ENCODE measurements at places on chromosomes 1 and 21.

- DNase-seq: no peak
Measured at GRCh38 chr1:34726861-34727260, 28.0 kb upstream of the GJB5 start.

DNA sequence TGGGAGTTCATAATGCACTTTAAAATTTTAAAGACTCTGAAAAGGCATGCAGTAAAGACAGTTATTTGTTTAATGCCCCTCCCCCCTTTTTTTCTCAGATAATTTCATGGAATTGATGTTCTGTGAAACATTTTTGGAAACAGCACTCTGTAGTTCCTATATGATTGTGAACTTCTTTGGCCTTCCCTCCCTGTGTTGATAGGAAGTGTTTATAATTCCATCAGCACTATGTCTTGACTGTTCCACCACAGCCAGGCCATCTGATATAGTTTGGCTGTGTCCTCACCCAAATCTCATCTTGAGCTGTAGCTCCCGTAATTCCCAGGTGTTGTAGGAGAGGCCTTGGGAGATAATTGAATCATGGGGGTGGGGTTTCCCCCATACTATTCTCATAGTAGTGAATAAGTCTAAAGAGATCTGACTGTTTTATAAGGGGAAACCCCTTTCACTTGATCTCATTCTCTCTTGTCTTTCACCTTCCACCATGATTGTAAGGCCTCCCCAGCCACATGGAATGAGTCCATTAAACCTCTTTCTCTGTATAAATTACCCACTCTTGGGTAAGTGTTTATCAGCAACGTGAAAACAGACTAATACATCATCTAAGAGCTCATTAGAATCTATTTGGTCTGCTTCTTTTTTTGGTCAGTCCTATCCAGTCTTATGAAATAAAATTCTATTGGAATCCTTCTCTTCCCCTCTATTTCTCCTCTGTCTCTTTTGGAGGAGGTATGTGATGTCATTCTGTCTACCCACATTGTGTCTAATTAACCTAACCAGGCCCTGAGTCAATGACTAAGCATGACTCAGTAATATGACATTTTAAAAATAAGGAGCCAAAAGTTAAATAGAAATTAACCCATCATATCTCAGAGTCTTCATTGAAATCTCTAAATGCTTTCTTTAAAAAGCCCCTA lies 8.9 kb downstream of the CCDC185 start:
- no peak for DNase-seq

DNA sequence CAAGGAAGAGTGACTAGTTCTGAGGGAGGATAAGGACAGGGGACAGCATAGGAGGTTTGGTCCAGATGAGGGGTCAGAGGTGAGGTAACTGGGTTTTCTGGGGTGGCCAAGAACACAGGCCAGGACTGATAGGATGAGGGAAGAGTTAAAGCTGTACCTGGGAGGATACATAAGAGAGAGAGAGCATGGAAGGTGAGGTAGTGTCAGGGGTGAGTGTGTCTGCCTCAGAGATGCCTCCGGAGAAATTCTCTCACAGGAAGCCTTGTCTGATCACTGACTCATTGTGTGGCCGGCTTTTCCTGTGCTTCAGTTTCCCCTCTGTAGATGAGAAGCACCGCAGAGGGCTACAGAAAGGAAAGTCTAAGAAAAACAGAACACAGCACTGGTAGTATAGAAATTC lies 40.2 kb downstream of the FASLG start:
- peak; percentile 68 for DNase-seq

GRCh38 chr1:213976665-213977485 lies 10.9 kb upstream of the PROX1 start:
- DNase-seq: no peak

DNA sequence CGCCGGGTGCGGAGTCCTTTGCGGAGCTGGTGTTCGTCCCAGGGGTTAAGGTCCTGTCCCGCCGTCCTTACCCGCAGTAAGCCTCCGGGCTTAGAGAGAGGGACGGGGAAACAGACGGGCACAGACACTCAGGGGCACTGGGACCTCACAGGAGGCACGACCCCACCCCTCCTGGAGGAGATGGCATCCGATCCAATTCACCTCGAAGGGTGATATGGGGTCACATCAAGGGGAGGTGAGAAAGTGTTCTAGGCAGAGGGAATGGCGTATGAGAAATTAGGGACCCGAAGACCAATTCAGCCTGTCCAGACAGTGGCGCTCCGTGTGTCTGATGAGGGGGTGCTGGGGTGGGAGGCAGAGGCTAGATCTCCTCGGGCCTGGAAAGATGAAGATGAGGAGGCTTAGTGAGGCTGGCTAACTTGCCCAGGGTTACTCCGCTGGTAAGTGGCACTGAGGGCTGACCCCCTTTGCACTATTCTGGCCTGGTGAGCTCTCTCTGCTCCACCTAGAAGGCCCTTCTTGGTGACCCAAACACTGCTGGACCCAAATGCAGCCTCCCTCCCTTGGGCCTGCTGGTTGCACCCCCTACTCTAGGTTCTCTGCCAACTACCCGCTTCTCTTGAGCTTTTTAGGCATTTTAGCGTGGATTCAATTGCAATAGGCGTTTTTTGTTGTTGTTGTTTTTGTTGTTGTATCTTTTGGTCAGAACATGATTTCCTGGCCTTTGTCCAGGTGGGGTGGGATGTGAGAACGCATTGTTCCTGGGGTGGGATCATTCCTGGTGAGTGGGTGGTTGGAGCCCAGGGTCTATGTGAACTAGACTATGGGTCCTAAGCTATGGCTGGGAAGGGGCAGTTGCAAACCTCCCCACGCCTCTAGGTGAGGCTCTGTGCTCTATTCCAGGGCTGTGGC lies 12.3 kb downstream of the BTBD19 start:
- DNase-seq: no peak

DNA sequence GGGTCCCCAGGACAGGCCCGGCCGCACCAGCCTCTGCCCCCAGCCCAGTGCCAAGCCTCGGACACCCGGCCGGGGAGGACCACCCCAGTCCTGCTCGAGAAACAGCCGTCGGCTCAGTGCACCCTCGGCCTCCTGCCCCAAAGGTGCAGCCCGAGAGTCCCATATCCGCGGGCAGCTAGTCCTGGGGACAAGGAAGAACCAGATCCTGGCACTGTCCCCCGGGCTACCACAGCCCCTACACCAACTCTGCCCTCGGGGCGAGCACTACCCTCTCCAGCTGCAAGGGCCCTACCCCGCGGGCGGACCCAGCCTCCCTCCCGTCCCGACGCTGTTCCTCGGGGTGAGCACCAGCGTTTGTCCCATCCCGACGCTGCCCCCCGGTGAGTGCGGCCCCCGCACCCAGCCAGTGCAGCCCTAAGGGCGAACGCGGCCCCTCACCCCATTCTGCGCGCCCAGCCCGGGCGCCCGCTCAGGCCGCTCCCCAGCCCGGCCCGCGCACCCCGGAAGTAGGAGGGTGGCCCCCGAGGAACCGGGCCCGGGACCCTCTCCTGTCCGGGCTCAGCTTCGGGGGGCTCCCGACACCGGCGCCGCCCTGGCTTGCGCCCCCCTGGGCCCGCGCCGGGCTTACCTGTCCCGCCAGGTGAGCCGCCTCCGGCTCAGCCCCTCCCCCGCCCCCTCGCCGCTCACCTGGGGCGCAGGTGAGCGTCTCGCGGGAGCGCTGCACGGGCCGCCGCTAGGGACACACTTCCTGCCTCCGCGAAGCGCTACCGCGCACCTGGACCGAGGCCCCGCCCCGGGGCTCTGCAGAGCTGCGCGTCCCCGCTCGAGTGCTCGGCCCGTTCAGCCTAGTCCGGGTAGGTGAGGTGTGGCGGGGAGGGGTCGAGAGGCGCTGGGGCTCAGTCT lies at the start of gene KDF1:
KDF1 (minus strand) TSS at position 747 of the 903 bp plus-strand sequence. CDS start 8,088 bp downstream, outside the sequence.
- peak; percentile 18 for DNase-seq

DNA sequence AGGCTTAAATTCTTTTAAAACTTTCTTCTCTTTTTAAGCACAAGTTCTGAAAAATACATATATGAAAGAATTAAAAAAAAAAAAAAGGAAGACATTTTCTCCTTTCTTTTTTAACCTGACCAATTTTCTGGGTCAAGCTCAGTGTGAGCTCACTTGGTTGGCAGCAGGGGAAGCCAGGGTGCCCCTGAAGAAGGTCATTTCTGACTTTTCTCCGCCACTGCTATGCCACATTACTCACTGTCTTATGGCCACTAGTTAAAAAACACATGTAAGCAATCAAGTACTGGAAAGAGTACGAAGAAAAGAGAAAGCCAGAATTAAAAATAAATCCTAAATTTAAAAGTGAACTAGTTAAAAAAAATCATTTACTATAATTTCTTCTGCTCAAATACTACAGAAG lies 275.0 kb downstream of the NEGR1 start:
- no peak for DNase-seq

- no peak for DNase-seq
Measured at GRCh38 chr1:54329312-54330003, 76.7 kb downstream of the SSBP3 start.

GRCh38 chr1:72636631-72637030 lies 354.3 kb upstream of the NEGR1 start:
- no peak for DNase-seq

GRCh38 chr1:198528364-198528763 lies 12.1 kb downstream of the ATP6V1G3 start:
- DNase-seq: no peak

- no peak for DNase-seq
Measured at GRCh38 chr21:43734131-43734927, 15.4 kb downstream of the PDXK start.

DNA sequence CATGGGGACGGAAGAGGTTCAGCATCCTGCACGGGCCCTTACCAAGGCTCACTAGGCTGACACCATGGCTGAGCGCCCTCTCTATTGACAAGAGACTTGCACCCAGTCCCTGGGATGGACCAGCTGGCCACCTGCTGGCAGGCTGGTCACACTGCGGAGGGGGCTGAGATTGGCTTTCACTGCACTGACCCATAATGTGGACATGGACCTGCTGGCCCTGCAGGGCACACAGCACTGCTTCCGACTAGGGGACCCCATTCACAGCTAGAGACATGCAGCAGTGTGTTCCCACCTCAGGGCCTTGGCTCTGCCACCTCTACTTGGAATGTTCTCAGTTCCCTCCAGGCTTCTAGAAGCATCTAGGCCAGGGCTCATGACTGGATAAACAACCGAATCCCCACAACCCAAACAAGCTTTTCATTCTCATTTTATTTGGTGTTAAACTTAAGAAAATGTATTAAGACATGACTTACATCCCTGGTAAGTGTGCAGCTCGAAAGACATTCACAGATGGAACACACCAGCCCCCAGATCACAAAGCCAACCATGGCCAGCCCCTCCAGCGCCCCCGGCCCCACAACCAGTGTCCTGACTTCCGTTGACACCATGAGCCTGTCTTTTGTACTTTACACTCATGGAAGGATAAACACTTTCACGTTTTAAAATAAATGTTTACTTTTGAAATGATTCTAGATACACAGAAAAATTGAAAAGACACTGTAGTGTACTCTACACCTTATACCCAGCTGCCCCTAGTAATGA lies 9.3 kb upstream of the SRARP start:
- DNase-seq: no peak

- no peak for DNase-seq
Measured at GRCh38 chr1:3892748-3893147, 7.3 kb downstream of the C1orf174 start.

DNA sequence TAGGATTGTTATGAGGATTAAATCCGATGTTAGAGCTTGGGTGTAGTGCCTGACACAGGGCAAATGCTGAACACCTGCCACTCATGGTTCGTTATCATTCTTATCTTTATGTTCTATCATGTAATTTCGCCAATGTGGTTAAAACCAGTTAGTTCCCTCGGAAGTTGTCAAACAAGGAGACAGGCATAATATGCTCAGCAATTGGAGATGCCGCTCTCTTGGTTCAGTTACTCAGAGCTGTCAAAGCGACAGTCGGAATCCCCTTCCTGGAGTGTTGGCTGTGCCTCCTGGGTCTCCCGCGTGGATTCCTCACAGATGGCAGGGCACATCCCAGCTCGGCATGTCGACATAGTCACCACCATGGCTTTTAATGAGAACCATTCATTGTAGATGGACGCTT lies 192.2 kb downstream of the ROR1 start:
- DNase-seq: no peak

DNA sequence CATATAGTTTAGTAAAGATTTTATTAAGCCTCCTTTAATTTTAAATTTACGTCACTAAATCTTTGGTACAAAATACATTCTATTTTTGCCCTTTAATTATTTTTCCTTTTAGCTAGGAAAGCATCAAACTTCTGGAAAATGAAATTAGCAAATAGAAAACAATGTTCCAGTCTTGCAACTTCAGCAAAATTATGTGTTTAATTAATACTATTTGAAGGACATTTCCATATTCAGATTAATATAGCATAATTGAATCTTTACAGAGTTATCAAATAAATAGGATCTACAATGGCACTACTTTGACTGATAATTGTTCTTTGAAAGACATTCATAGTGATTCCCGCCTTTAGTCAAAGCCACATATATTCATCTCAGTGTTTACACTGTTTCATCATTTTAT lies 904.2 kb downstream of the KCNT2 start:
- no peak for DNase-seq

DNA sequence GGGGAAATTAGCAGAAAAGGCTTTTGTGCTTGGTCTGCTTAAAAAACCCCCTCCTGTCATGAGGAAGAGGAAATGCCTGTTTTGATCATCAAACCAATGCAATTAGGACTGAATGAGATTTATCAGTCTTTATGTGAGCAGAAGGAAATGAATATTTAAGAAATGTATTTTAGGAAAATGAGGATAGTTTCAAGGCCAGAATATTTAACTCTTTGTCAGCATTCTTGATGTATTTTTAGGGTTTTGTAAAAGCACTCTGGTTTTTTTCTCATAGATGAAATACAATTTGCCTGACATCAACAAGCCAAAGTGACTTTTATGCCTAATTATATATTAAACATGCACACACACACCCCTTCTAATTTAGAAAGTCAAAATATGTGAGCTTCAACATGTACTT lies 213.8 kb downstream of the GRIK1 start:
- no peak for DNase-seq

DNA sequence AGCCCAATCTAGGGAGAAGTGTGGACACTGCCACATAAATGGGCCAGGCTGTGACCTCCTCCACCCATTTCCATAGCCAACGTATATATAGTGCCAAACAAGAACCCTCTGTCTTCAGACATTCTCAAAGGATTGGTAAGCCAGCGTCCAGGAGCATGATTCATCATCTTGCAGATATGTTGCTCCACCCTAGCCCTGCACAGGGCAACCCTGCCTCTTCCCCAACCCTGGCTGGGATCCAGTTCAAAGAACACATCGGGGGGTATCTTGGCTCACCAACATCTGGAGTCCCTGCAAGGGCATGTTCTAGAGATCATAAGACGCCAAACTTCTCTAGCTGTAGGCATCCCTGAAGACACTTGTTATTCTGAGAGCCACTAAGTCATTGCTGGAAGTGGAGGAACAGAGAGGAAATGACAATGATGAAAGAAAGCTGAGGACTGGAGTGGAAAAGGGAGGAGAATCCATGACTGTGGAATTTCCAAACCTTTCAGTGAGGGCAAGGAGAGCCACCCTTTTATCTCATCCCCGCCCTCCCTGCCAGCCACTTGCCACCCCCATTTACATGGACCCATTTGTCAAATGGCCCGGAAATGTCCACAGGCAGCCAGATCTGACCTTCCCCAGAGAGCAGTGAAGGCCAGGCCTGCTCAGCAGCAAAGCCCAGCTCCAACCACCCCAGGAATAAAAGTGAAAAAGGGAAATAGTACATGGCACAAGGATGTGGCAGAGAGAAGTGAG lies 144.1 kb upstream of the CTTNBP2NL start:
- DNase-seq: no peak
